Suppressor macrophage treated with lipopolysaccharide for 4 hours (primary cell): ENCODE measurements at places on chromosomes 7 and 10.
A peak's percentile ranks its signal among the peaks of the same experiment; 100 is the strongest.

DNA sequence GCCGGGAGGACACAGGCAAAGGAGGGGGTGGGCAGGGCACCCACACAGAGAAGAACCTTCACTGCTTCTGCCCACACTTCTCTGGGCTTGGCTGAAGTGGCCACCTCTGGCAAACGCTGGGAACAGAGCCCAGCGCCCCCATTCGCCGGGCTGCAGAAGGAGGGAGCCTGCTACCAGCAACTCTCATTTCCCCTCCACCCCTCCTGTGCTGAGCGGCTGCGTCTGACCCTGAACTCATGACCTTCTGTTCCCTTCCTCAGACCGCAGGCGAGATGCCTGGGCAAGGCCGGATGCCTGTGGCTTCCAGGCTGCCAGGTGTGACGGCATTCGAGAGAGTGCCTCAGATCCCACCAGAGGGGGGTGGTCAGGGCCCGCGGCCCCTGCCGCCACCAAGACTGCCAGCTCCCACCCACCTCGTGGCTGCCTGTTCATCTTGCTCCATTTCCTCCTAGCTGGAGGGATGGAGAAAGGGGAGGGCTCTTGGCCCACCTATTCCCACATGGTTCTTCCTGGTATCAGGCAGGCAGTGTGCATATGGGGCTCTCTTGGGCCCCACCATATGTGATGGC lies 19.8 kb downstream of the DNAJB12 start:
- DNase-seq, result peak; percentile 66

GRCh38 chr10:68566351-68566750 lies 6.2 kb downstream of the TET1 start:
- DNase-seq, result no peak

DNA sequence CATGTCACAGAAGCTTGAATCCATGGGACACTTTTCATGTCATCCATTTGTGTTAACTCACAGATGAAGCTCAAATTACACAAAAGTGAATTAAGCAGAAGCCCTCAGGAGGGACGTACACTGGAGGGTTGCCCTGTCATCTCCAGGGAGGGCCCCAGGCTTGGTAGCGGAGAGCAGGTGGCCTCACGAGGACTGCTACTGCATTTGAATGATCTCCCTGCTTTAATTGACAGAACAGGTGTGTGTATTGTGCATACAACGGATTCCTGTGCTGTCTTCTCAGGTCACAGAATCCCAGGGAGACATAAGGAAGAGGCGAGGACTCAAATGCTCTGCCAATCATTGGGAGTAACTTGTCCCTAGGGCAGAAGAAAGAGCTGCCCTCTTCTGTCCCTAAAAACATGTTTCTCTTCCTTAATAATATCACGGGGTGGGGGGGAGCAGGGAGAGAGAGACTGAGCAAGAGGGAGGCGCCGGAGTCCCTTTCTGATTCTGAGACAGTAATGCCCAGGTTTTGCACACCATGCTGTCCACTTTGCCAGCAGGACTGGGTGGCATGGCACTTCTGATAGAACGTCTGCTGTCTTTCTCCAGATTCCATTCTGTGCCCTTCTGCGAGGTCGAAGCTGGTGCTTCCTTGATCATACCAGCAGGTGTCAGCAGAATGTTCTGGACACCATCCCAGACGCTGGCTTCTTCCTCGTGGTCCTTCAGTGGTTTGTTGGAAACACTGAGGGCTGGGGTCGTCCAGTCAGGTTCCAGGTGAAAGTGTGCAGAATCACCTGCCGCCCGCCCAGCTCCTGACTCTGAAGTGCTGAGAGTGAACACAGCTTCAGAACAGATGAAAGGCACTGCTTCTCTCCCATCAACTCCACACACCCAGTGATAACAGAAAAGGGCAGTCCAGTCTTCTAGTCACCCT lies 26.2 kb upstream of the RASGEF1A start:
- DNase-seq, result peak; percentile 62

DNA sequence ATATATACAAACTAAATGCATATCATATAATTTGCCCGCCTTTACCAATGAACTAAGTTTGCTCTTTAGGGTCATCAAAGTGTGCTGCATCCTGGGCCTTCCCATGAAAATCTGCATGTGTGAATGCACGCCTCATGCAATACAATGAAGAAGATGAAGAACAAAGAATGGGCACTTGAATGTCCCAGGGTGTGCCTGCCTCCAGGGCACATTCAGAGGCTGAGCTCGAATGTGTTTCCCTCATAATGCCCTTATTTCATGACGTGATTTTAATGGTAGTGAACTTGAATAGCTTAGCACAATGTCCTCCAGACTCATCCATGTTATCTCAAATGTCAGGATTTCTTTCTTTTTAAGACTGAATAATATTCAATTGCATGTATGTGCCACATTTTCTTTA lies 824.9 kb downstream of the TNS3 start:
- DNase-seq, result no peak

GRCh38 chr7:110407706-110408105 lies 683.2 kb upstream of the LRRN3 start:
- DNase-seq, result no peak

- no peak for DNase-seq
Observed at GRCh38 chr10:72379776-72380175, 25.1 kb upstream of the DNAJB12 start.
